ENCODE measurements at places on chromosomes 16 and 17.
A peak's percentile ranks its signal among the peaks of the same experiment; 100 is the strongest.

DNA sequence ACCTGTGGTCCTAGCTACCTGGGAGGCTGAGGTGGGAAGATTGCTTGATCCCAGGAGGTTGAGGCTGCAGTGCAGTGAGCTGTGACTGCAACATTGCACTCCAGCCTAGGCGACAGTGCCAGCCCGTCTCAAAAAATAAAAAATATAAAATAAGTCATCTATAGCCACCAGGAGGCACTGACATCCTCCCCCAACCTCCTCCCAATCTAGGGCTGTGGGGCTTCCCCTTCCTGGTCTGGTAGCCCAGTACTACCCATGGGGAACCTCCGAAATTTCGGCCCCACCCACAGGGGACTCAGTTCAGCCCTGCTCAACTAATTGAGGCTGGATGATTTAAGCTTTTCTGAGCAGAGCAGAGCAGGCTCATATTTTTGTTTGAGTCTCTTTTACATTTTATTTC is 3.2 kb downstream of the ZSCAN10 start:
- DNase-seq = peak; percentile 46

GRCh38 chr17:74148901-74149596 is 54.4 kb upstream of the RPL38 start:
- no peak for DNase-seq

DNA sequence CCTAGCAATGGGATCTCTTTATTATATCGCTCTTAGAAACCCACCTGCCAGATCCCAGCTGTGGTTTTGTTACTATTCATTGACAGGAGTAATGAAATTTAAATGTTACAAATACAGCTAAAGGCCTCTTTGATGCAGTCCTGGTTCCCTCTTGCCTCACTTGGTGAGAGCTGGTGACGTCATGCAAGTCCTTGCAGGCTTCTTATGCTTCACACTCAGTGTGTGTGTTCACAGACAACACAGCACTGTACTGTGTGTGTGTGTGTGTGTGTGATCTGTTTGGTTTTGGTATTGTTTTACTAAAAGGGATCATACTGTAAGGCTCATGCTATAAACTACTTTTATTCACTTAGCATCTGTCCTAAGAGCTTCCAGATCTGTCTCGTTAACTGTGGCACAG is 75.0 kb downstream of the USP22 start:
- DNase-seq = no peak

- no peak for DNase-seq
Observed at GRCh38 chr17:42920922-42921321, 20.3 kb downstream of the G6PC1 start.

Measured in stimulated activated effector memory CD8-positive, alpha-beta T cell treated with anti-CD3 and anti-CD28 coated beads, Interleukin-12 subunit alpha, Interleukin-12 subunit beta, amount 100 ng/mL, for 72 hours (primary cell).